Germinal center (tissue), 1 donor: ENCODE measurements at places on chromosomes 6 and 20.

GRCh38 chr6:14770040-14770439 lies 475.8 kb upstream of the JARID2 start:
- no peak for DNase-seq

- no peak for DNase-seq
These were observed 389.2 kb downstream of the CD83 start for GRCh38 chr6:14506656-14507246.

GRCh38 chr20:59723607-59724456 lies 119.5 kb downstream of the PHACTR3 start:
- DNase-seq, result no peak

DNA sequence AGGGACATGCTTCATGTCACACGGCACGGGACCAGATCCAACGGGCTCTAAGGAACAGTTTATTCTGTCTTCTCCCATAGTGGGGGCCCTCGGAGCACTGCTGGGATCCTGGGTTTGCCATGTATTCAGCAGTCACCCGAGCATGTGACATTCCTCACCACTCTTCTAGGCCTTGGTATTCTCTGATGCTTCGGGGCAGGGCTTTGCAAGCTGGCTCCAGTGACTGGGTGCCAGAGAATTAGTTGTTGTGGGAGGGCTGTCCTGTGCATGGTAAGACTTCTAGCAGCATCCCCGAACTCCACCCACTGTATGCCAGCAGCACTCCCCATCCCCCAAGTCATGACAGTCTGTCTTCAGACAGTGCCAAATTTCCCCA lies 5.4 kb downstream of the CCN5 start:
- no peak for DNase-seq

DNA sequence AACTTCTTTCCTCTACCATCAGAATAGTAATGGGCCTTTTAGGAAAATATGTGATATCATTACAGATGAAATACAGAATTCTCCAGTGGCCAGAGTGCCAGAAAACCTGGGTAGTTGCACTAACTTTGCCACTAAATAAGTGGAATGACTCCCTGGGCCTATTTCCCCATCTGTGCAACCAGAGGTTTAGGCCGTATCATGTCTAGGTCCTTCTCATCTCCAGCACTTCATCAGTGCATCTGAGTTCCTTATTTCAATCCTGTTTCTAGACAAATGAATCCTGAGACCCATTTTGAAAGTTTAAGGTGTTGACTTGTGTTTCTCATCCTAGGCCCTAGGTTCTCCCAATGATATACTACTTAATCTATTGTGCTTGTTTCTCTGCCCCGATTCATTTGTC lies 236.2 kb downstream of the CD83 start:
- no peak for DNase-seq

- DNase-seq, result no peak
These were observed 17.8 kb upstream of the HELZ2 start for GRCh38 chr20:63591786-63592355.
